ENCODE measurements at places on chromosomes 16 and 17.

DNA sequence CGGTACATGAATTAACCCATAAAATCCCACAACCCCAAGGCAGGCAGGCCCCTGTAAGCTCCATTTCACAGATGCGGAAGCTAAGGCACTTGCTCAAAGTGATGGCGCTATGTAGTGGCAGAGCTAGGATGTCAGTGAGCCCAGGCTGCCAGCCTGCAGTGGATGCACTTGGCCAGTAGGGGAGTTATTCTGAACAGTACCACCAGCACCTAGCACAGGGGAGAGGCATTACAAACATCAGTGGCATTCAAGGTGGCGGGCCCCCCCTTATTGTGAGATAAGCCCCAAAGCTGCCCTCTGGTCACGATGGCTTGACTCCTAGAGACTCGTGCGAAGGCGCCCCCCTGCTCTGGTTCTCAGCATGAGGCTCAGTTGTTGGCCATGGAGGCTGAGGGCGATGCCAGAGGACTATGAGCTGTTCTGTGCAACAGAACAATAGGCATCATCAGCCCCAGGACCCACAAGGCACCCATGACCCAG is 33.8 kb downstream of the GTF3C1 start:
- DNase-seq, result no peak

DNA sequence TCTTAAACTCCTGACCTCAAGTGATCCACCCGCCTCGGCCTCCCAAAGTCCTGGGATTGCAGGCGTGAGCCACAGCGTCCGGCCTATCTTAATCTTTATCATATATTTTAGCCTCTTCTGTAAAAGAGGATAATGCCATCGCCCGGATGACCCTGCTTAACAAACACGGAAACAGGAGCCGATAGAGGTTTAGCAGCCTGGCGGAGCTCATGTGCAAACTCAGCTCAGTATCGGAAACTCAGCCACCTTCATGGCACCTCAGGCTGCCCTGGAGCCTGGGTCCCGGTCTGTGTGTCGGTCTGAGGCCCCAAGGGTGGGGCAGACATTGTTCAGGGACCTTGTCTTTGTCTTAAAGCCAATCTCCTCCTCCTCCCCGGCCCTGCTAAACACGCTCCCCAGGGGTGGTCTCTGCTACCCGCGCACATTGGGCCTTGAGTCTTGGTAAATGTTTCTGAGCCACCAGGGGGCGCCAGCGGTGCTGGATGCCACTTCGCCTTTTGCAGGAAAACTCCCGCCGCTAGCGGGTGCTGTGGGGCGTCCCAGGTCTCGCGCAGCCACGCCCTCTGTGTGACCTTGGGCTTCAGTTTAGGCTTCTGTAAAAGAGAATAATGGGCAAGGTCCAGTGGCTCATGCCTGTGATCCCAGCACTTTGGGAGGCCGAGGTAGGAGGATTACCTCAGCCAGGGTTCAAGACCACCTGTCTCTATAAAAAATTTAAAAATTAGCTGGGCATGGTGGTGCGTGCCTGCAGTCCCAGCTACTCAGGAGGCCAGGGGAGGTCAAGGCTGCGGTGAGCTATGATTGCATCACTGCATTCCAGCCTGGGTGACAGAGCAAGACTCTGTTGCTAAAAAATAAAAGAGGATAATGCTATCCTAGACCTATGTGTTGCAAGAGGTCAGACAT is 2.7 kb downstream of the CETP start:
- DNase-seq, result peak; percentile 83

GRCh38 chr16:84308120-84308519 is 13.4 kb downstream of the WFDC1 start:
- DNase-seq, result no peak

DNA sequence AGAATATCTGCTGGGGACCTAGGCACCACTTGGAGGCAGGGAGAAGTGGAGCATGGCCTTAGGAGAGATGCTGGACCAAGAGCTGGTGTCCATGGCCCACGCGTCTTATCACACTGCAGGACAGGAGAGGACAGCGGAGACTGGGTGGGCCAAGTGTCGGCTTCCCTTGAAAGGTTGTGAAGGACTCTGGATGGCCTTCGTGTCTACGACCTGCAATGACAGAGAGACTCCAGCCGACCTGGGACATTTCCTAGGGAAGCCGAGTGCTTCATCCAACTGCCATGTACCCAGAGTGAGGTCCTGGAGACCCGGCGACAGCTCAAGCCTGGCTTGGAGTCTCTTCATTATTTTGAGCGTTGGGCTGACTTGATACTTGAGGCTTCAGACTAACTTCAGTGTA is 20.5 kb downstream of the C1QTNF1 start:
- DNase-seq, result no peak

- DNase-seq, result no peak
Measured at GRCh38 chr16:1265090-1265630, 9.3 kb downstream of the TPSD1 start.

DNA sequence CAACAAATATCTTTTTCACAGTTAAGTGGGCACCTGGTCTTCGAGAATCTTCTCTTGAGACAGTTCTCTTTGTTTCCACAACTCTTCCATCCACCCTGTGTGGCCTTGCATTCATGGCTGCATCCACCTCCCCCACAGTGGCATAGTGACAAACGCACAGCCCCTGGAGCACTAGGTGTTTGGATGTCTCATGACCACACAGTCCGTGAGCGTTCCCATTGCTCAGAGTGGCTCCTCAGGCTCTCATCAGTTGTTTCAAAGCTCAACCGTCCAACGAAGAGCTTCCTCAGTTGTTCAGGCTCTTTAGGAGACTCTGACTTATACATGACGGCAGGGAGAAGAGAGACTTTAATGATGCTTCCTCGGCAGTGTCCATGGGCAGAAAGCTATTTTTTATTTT is 191.6 kb downstream of the CDRT15L2 start:
- no peak for DNase-seq

GRCh38 chr17:64250233-64250835 is 12.7 kb downstream of the TEX2 start:
- DNase-seq, result no peak

- no peak for DNase-seq
Measured at GRCh38 chr16:49866595-49867071, 10.7 kb upstream of the ZNF423 start.

GRCh38 chr17:17363638-17364337 is 60.6 kb downstream of the NT5M start:
- DNase-seq, result no peak

- peak; percentile 51 for DNase-seq
Measured at GRCh38 chr17:21285164-21286065, 904 bp downstream of the MAP2K3 start.

DNA sequence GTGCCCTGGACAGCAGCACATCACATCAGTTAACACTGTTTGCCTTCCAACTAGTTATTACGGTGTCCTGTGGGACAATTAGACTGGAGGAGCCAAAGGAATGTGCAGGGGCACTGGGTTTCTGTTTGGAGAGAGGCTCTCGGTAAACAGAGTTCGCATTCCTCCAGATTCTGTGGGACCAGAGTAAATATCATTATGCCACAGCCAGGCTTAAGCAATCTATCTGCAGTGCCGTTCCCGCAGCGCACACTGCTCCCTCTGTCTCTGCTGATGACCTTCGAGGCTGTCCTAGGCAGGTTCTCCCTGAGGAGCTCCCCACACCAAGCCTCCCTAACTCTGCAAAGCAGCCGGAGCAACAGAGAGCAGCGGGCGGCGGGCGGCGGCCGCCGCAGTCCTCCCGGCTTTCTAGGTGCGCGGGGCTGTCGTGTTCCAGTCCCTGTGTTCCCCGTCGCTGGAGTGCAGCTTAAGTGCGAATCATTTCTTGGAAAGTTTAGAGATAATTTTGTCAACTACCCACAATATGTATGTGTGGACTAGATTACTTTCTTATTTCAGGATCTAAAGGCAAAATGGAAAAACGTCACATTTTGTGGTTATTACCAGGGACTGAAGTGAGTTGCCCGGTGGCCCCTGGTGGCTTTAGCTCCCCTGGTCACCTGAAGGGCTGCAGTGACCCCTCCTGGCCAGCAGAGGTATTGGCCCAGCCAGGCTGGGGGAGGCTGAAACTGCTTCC is 43.3 kb downstream of the PGS1 start:
- peak; percentile 78 for DNase-seq

DNA sequence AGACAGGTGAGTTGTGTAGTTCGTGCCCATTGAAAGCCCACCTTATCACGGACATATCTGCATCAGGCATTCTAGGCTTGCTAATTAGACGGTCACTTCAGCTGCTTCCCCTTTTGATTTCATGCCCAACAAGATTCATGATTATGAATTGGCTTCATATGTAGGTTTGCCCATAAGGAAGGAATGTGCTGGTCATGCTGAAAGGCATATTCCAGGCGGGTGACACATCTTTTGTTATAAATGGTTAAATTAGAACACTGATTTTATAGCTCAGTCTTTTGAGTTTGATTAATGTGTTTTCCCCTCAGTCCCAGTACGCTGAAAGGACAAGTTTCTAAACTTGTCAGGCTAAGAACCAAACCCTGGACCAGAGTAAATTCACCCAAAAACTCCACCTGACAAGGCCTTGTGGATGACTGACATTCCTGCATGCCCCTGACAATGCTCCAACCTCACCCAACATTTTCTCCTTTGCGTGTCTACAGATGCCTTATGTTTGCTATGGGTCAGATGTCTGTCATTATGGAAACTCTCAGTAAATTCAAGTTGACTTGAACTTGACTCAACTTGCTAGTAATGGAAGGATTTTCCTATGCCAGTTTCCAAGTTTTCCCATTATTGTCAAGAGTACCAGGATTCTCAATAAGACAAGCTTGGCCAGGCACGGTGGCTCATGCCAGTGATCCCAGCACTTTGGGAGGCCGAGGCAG is 421.9 kb downstream of the PMP22 start:
- no peak for DNase-seq

- no peak for DNase-seq
Measured at GRCh38 chr17:47266782-47267181, 13.2 kb downstream of the ITGB3 start.

DNA sequence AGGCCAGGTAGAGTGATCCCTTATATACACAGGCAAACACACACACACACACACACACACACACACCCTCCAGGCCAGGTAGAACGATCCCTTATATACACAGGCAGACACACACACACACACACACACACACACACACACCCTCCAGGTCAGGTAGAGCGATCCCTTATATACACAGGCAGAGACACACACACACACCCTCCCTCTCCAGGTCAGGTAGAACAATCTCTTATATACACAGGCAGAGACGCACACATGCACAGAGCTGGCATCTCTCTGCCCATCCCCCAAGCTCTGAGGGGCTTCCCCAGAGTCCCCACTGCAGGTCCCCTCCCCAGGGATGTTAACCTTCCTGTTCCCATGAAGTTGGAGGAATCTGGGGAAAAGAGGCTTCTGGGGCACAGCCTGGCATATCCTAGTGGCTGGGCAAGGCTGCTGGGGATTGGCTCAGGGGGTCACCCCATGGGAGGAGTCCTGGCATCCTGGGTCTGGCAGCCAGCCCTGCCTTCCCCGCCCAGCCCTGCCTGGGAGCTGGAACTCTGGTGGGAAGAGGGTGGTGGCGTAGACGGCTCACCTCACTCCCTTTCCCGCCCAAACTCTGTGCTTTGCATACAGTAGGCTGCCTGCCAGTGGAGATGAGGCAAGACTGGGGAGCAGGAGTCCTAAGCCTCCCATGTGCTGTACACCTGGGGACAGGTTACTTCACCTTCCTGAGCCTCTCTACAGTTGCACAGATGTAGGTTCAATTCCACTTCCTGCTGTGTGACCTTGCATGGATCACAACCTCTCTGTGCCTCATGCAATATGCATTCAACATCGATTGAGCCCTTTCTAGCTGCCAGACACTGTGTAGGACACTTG is 41.8 kb downstream of the TEKT5 start:
- DNase-seq, result no peak

DNA sequence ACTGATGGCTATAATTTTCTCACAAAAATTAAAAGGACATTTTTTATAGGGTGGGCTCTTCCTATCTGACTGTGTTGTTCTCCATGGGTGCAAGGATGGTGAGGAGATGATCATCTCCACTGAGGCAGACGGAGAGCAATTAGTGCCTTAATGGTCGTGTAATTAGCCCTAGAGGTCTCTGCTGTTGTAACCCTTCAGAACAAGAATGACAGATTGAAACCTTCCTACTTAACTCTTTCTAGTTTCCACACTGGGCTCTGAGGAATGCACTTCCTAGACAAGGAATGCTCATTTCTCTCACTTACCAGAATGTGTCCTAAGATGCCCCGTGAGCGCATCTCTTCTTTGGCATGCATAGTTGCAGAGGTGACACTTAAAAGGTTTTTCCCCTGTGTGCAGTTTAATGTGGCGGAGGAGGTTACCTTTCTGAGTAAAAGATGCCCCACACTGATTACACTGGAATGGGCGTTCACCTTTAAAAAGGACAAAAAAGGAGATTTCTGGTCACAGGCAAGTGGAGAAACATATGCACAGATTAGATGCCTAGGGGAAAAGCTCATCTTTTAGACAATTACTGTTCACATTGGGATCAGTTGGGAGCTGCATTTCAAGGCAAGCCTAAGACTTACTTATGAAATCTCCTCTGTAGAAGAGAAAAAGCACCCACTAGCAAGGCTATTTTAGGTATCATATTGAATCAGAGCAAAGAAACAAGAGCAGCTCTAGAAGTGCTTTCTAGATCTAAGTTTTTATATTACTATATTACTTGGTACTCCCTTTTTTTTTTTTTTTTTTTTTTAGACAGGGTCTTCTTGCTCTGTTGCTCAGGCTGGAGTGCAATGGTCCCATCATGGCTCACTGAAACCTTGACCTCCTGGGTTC is 53.6 kb downstream of the GRB7 start:
- DNase-seq, result no peak

Measured in CD14-positive monocyte (primary cell).